SJSA1 (cell line): ENCODE measurements at places on chromosomes 4 and X. TPM values are rescaled to one million over a fixed set of nuclear protein-coding genes. Genes with fewer than 3 reads are reported as not detected.

- peak; percentile 9 for DNase-seq
- no peak overlapping the region for H3K4me3 ChIP-seq
- no peaks in the 10 kb centered on the region for H3K4me1 ChIP-seq
- no peaks in the 10 kb centered on the region for H3K27me3 ChIP-seq
- no peaks in the 10 kb centered on the region for H3K36me3 ChIP-seq
Observed at GRCh38 chr4:103786014-103786413, 66.2 kb upstream of the TACR3 start.

DNA sequence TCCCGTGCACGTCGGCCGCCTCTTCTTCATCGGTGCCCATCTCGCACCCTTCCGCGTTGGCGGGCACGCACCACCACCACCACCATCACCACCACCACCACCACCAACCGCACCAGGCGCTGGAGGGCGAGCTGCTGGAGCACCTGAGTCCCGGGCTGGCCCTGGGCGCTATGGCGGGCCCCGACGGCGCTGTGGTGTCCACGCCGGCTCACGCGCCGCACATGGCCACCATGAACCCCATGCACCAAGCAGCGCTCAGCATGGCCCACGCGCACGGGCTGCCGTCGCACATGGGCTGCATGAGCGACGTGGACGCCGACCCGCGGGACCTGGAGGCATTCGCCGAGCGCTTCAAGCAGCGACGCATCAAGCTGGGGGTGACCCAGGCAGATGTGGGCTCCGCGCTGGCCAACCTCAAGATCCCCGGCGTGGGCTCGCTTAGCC lies 1.4 kb downstream of the POU4F2 start:
- peaks cover 4% of the 10 kb centered on the region for H3K4me1 ChIP-seq
- H3K36me3 ChIP-seq: no peaks in the 10 kb centered on the region
- H3K27me3 ChIP-seq: peaks cover 68% of the 10 kb centered on the region
- DNase-seq: no peak
- no peak overlapping the region for H3K27ac ChIP-seq

DNA sequence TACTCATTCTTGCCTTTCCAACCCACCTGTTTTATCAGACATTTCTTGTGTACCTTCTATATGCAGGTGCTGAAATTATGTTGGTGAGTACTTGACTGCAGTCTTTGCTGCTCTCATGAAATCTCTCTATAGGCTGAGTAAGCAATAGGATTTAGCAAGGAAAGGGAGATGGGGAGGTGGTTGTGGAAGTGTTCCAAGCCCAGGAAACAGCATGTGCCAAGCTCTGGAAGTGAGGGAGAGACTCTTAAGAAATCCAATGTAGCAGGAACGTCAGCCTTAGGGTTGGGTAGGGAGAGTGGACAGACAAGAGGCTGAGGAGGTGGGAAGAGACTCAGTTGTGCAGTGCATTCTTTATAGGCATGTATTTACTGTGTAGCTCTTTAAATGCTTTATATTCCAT lies 5.6 kb downstream of the SEPTIN11 start:
- DNase-seq: no peak
- no peaks in the 10 kb centered on the region for H3K27me3 ChIP-seq
- peaks cover 17% of the 10 kb centered on the region for H3K4me1 ChIP-seq
- no peak overlapping the region for H3K4me3 ChIP-seq

DNA sequence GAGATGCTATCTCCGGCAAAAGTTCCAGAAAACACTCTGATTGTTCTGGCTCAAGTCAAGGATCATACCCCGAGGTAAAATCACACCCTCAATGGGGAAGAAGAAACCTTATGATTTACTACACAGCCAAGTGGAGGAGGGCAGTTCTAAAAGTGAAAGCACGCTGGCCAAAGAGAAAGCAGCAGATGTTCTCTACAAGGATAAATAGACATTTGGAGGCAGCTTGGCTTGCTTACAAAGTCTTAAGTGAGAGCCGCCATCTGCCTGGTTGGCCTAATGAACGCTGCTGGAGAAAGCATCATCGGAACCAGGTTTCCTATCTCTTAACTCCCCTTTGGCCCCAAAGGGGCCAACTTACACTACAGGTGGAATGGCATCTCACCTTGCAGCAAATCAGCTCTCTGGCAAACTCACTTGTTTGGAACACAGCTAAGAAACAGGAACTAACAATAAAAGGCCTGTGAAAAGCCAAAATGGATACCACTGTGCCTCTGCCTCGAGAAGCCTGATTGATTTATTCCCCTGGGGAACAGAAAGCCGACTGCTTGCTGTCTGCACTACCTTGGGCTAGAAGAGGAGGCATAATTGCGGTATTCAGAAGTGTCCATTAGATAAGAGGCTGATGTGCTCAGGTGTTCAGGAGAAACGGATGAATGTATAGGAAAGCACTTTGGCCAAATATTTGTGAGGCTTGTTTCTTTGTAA lies 22.8 kb downstream of the FRAS1 start:
- DNase-seq: no peak
- H3K27me3 ChIP-seq: no peaks in the 10 kb centered on the region
- H3K36me3 ChIP-seq: no peaks in the 10 kb centered on the region
- no peak overlapping the region for H3K27ac ChIP-seq

DNA sequence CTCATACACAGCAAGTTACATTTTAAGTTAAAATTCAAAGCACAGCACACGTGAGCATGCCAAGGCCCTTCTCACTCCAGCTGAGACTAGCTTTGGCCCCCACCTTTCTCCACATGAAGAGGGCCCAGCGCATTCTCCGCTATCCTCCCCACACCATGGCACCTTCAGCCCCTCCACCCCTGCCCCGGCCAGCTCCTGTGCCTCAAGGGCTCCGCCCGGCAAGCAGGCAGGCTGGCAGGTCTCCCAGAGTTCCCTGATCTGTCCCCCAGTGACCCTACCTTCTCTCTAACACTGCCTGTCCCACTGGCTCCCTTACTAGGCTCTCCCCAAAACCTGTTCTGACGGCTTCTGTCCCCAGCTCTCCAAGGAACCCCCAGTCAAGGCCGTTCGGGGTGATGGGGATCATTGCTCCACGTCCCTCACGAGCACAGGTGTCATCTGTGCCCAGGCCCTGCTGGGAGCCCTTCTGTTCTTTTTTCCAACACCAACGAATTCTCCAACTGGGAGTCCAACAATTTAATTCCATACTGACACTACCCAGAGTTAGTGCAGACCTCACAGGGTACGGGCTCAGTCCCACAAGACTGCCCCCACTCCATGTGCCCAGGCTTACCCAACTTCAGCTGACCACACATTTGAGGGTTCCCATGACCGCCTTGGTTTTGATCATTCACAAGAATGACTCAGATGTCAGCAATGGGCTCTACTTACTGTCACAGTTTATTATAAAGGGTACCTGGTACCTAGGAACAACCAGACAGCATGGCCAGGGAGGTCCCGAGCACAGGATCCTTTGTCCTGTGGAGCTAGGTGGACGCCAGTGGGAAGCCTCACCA lies 4.2 kb downstream of the LETM1 start:
- DNase-seq: no peak
- H3K4me3 ChIP-seq: no peak overlapping the region
- H3K27ac ChIP-seq: no peak overlapping the region
- H3K36me3 ChIP-seq: peaks cover 10% of the 10 kb centered on the region; the same call in 1 of the 2 replicates

DNA sequence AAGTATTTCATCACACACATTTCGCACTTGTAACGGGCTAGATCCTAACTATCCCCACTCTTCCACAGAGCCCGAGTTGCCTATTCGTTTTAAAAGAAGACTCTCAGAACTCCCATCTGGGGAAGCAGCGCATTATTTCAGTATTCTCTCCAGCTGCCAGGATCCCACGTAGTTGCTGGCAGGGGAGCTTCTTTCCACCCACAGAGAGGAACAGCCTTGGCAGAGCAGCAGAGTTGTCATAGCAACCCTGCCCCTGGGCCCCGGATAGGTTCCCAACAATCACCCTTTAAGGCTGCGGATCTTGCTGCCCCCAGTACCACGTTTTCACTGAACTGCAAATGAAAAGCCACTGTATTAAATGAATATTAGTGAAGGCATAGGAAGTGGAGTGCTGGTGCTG lies 106.7 kb downstream of the GPM6A start:
- no peaks in the 10 kb centered on the region for H3K36me3 ChIP-seq
- no peaks in the 10 kb centered on the region for H3K4me1 ChIP-seq
- no peak for DNase-seq
- no peaks in the 10 kb centered on the region for H3K27me3 ChIP-seq
- no peak overlapping the region for H3K27ac ChIP-seq
- no peak overlapping the region for H3K4me3 ChIP-seq

GRCh38 chr4:1604181-1604705 lies 79.9 kb downstream of the FAM53A start:
- no peak overlapping the region for H3K27ac ChIP-seq
- DNase-seq: no peak
- H3K27me3 ChIP-seq: no peaks in the 10 kb centered on the region
- no peaks in the 10 kb centered on the region for H3K36me3 ChIP-seq

GRCh38 chrX:16696956-16697355 lies 15.5 kb downstream of the CTPS2 start:
- no peak overlapping the region for H3K4me3 ChIP-seq
- no peak overlapping the region for H3K27ac ChIP-seq
- no peaks in the 10 kb centered on the region for H3K27me3 ChIP-seq
- no peak for DNase-seq

GRCh38 chrX:129981200-129981553 lies 1.3 kb upstream of the BCORL1 start:
- H3K27me3 ChIP-seq: 0 out of 2 replicates have a peak, but pooled peaks cover 4% of the 10 kb centered on the region
- H3K36me3 ChIP-seq: no peaks in the 10 kb centered on the region
- DNase-seq: no peak
- peak overlapping the region; percentile 32 for H3K4me3 ChIP-seq

DNA sequence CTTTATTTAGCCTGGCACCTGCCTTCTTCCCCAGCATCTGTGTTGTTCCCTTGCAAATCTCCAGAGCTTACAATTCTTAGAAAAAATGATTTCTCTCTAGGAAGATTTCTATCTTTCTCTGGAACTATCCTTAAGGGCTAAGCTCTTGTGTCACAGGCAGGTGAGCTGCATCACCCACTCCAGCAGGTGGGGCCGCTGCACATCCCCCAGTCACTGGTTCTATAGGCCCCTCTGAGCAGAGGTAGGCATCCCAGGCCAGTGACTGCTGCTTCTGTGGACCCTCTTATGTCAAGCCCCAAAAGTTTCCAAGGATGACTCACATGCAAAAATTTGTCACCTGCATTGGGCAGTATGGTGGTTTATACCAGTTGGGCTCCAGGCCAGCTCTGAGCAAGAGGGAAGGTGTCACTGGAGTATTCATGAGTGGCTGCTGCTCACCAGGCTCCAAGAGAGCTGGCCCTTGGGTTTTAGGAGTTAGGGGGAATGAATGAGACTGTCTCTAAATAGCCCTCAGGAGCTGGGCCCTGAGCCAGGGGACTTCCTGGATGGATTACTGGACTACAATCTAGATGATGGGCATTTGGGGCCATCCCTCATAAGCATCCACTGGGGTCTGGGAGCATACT lies 208.1 kb upstream of the EOLA2 start:
- H3K27me3 ChIP-seq: no peaks in the 10 kb centered on the region
- H3K4me3 ChIP-seq: no peak overlapping the region
- H3K27ac ChIP-seq: no peak overlapping the region
- no peak for DNase-seq

GRCh38 chrX:127877318-127877717 lies 174.9 kb downstream of the ACTRT1 start:
- H3K4me1 ChIP-seq: no peaks in the 10 kb centered on the region
- no peak for DNase-seq
- no peak overlapping the region for H3K4me3 ChIP-seq
- H3K27ac ChIP-seq: no peak overlapping the region

FGF5 gene
- 2.5 and 6.4 TPM in 2 replicates for total RNA-seq

DCAF12L2 gene
- total RNA-seq: not detected in 2 replicates

SH3D19 gene
- 5.1 and 6.9 TPM in 2 replicates for total RNA-seq

TMPRSS11F gene
- total RNA-seq: not detected in 2 replicates
